Activated naive CD8-positive, alpha-beta T cell treated with anti-CD3 and anti-CD28 coated beads for 36 hours (primary cell): ENCODE measurements at places on chromosomes 6 and 20. TPM values are rescaled to one million over a fixed set of nuclear protein-coding genes. Genes with fewer than 3 reads are reported as not detected.

The CLVS2 gene
- total RNA-seq: not detected

GRCh38 chr6:157172231-157172701 is 151.1 kb downstream of the TMEM242 start:
- H3K27me3 ChIP-seq: no peaks in the 10 kb centered on the region
- no peaks in the 10 kb centered on the region for H3K4me1 ChIP-seq
- no peak overlapping the region for H3K4me3 ChIP-seq
- DNase-seq: no peak

GRCh38 chr6:7328243-7328642 is 15.2 kb upstream of the SSR1 start:
- H3K27ac ChIP-seq: no peak overlapping the region
- H3K36me3 ChIP-seq: no peaks in the 10 kb centered on the region
- no peaks in the 10 kb centered on the region for H3K27me3 ChIP-seq
- H3K4me1 ChIP-seq: no peaks in the 10 kb centered on the region
- H3K4me3 ChIP-seq: no peak overlapping the region
- DNase-seq: no peak

- DNase-seq: no peak
- peaks cover 21% of the 10 kb centered on the region for H3K27me3 ChIP-seq
- H3K4me1 ChIP-seq: no peaks in the 10 kb centered on the region
- no peaks in the 10 kb centered on the region for H3K36me3 ChIP-seq
- H3K27ac ChIP-seq: no peak overlapping the region
Observed at GRCh38 chr6:170018422-170018935, 267.1 kb downstream of the ERMARD start.

DNA sequence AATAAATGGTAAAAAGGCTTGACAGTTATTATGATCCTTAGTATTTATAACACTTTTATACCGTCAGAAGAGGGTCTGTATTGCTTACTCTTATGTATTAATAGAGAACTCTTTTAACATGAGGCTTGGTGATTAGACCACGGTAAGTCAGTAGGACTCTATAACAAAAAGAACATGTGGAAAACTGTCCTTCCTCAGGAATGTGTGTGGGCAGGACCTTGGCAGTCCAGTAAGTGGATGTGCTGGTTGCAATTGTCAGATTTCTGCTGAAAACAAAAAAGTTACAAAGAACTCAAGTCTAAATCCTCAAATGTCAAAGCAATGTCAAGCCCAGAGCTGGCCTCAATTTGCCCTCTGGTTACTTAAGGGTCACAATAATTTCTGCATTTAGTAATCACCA is 81.1 kb downstream of the PLCG1 start:
- no peak overlapping the region for H3K27ac ChIP-seq
- H3K4me3 ChIP-seq: no peak overlapping the region
- H3K36me3 ChIP-seq: peaks cover 3% of the 10 kb centered on the region
